ENCODE measurements at places on chromosomes 16 and 17.

DNA sequence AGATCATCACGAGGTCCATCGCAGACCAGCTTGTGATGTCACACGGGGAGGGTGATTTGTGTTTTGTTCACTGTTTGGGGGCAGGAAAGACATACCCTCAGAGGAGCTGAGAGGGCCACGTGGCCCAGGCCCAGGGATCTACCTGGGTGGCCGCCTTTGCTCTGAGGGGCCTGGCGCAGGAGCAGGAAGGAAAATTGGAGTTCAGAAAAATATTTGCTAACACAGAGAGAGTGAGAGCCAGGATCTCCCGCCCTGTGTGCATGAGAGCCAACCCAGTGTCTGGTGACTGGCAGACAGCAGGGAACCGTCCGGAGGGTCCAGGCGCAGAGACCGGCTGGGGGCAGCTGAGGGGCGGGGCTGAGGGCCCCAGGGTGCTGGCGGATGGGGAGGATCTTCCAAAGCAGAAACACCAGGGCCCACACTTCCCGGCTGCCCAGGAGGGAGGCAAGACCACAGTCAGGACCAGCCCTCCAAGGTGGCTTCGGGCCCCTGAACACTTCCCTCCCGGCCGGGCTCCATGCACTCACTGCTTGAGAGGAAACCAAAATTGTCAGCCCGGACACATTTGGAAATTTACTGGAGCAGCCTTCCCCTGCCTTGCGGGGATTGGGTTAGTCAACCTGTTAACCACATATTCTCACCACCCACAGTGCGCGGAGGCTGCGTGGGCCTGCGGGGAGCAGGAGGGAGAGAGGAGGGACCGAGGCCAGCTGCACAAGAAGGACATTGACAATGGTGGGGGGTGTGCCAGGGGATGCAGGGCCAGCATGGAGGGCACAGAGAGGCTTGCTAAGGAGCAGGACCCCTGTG is 52.6 kb downstream of the RBFOX3 start:
- DNase-seq = no peak

DNA sequence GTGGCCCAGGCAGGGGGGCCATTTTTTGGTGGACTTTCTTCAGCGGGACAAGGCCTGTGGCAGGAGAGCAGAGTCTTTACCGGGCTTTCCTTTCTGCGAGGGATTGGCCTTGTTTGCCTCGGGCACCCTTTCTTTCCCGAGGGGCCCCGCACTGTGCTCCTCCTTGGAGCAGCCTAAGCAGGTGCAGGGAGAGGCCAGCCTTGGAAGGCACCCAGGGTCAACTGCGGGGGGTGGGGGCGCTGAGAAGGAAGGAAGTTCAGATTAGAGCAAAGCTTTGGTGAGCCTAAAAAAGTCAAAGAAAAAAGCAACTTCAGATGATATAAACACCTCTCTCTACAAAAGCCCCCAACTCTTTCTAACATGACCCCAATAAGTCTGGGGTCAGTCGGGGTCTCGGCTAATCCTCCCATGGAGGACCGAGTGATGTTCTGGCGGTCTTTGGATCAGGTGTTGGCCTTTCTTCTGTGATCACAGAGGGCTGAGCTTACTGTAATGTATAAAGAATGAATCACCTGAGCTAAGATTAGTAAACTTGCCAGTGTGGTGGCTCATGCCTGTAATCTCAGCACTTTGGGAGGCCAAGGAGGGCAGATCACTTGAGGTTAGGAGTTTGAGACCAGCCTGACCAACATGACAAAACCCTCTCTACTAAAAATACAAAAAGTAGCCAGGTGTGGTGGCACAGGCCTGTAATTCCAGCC is 63.0 kb downstream of the PGS1 start:
- DNase-seq = no peak

DNA sequence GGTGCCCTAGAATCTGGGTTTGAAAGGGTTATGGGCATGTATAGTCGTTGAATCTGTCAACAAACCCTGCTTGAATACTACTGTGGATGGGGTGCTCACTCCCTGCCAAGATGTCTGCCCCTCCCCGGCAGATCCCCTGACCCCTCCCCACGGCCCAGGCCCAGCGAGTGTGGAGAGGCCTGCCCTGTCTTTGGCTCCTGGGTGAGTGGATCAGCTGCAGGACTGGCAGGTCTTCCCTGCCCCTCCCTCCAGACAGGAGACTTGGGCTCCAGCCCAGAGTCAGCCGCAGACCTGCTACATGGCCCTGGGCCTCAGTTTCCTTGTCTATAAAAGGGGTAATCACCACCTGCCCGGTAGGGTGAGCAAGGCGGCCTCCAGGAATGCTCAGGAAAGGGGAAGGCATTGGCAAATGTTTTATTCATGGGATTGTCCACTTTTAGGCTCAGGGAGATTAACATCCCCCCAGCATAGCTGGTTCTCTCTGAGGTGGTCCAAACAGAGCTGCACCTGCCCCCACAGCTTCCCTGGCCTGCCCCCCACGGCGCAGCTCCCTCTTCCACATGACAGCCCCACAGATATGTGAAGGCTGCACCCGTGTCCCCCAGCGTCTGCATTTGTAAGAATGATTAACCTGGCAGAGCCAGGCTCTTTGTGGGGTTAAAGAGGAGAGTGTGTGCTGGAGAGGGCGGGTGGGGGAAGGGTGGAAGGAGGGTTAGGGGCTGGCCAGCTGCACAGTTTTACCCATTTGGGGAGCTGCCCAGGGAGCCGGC is 18.5 kb upstream of the SPNS2 start:
- DNase-seq = no peak

GRCh38 chr17:1509290-1509881 is 7.0 kb downstream of the INPP5K start:
- no peak for DNase-seq

DNA sequence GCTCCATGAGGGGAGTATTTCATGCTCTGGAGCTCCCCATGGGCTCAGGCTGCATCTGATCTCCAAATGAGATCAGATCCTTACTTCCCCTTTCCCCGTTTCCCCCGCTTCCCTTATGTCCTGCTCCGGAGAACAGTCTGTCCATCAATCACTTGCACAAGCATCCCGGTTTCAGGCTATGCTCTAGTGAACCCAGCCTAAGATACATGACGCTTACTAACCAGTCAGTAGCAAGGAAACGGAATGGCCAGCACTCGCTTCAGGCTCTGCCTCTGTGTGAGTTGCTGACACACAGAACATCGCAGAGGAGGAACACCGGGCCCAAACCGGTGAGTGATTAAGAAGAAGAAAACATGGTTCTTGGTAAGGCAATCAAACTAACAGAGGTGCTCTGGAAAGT is 9.4 kb upstream of the ATP5MC1 start:
- no peak for DNase-seq

GRCh38 chr17:80968602-80969029 is 23.0 kb upstream of the CHMP6 start:
- no peak for DNase-seq

- no peak for DNase-seq
These were observed 52.0 kb upstream of the TEX2 start for GRCh38 chr17:64315032-64315490.

DNA sequence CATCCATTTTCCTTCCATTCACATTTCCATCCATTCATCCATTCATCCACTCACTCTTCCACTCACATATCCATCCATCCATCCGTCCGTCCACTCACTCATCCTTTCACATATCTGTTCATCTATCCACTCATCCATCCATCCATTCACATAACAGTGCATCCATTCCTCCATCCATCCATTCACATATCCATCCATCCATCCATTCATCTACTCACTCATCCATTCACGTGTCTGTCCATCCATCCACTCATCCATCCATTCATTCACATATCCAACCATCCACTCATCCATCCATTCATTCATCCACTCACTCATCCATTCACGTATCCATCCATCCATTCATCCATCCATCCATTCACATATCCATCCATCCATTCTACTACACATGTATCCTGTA is 42.6 kb downstream of the SCNN1G start:
- DNase-seq = no peak

DNA sequence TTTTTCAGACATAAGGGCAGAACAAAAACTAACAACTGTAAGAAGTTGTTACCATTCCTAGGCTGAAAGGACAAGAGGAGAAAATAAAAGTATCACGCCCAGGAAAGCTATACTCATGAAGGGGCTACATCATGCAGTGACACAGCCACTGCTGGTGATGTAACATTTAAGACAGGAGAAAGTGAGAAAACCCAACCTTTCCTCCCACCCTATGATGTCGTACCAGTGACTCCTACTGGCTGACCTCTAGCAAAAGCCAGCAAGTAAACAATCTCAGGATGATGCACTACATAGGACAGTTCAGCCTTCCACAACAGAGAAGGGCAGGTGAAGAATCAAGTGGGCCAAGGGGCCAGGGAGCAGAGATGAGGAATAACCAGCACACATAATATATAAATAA is 14.0 kb upstream of the OR1E2 start:
- DNase-seq = no peak

DNA sequence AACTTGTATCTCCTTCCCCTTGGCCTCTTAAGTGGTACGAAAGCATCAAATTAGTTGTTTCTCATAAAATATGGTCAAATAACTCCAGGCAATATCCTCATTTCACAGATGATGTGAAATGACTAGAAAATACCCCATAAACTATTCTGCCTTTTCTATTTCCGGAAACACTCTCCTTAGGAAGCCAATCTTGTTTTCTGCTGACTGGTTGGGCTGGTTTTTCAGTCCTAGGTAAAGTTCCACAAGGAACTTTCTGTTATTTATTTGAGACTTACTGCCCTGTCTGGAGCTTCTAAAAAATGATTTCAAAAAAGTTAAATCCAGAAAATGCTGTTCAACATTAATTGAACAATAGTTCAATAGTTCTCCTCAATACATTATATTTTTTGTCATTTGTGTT is 7.3 kb downstream of the MYOCD start:
- DNase-seq = no peak

DNA sequence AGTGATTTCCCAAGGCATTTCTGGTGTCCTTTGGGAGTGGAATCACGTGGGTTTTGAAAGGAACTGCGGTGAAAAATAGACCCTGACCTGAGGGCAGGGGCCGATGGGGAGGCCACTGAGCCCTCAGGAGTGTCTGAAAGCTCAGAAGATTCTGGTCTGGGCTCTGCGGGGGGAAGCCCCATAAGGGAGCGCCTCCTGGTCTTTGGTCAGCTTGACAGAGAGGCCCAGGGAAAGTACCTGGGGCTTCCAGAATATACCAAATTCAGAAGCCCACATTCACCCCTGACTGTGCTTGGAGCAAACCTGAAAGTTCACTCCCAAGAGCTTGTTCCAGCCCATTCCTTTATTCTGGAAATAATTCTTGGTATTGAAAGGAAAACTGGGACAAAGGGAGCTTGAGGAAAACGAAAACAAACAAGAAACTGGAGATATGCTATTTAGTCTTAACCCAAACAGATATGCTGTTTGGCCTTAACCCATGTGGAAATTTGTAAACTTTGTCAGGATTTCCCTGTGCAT is 23.2 kb upstream of the NAGLU start:
- no peak for DNase-seq

- no peak for DNase-seq
These were observed 481 bp upstream of the GLTPD2 start for GRCh38 chr17:4788159-4788806.

DNA sequence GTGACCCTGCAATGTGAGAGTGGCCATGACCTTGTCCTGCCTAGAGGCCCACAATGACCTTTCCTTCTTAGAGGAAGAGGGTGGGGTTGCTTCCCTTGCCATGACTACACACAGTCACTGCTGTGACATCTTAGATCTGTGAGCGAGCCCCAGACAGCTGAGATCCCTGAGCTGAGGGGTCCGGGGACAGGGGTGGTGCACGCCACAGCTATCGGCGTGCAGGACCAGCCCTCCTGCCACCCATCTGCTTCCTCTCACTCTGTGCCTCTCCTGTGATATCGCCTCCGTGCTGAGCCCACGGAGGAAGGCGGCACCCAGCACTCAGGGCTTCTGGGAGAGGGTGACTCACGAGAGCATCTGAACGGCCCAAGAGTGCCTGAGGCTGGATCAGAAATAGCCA is 35.2 kb downstream of the KIAA0513 start:
- DNase-seq = no peak

DNA sequence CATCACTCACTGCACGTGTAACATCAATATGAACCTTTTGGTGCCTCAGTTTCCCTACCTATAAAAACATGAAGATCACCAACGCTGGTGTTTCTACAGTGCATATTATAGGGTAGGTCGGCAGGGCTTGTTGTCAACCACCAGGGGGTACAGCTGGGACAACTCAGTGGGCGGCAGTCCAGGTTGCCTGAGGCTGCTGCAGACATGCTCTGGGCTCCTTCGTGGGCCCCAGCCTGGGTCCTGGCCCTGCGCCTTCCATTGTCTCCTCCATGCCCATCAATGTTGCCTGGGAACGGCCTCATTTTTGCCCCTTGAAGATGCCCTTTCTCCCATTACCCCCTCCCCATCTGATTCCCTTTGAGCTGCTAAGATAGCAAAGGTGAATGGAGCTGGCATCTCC is 89.8 kb downstream of the GSG1L start:
- DNase-seq = no peak

DNA sequence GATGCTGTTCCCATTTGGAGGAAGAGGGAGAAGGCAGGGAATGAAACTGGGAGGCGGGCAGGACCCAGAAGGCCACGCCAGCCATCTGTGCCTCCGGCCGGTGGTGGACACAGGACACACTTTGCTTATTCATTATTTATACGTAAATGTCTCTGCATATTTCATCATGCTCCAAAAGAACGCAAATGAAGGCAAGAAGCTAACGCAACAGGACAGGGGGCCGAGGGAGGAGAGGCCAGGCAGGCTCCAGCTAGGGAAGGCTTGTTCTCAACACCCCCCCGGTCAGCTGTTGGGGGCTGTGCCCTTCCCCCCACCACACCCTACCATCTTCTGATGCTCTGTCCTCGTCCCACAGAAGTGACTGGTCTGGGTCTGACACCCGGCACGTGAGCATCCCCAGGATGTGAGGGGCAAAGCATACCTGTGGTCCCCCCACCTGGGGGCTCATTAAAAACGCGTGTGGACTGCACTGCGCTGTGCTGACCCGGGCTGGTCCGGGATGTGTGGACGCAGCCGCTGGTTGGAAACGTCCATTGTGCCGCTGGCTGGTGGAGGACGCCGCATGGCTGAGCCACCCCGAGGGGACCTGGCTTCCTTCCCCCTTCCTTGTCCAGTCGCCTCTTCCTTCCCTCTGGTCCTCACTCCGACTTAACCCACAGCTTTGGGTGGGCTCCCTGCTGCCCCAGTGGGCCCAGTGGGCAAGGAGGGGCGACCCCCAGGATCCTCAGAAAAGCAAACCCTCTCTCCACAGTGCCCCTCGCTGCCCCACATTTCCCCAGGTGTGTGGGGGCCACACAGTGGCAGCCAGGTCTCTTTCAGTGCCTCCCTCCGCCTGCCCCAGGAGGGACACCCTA is 46.4 kb upstream of the ENPP7 start:
- DNase-seq = no peak

Measured in stimulated activated CD4-positive, alpha-beta T cell treated with anti-CD3 and anti-CD28 coated beads, Interleukin-1b, Interleukin-23, amount 100 ng/mL, for 1 hour (primary cell).